NCI-H2029 treated with DMSO at 0.1 percent for 48 hours (cell line): ENCODE measurements at places on chromosomes 12 and 14.

DNA sequence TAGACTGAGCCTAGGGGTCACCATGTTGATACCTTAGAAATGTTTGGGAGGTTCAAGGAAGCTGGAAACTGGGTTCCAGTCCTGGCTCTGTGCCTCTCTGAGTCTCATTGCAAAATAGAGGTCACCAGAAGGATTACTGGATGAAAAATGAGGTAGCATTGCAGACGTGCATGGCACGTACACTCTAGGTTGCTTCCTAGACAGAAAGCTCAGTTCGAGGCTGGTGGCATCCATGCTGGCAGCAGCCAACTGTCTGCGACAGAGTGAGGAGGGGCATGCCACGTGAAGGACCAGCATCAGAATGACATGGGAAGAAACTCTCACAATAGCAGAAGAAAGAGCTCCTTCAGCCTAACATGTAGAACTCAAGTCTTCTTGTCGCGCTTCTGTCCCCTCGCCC is 4.6 kb upstream of the CYP46A1 start:
- DNase-seq, result no peak

- DNase-seq, result no peak
Observed at GRCh38 chr12:64656429-64656828, 46.1 kb downstream of the RASSF3 start.

DNA sequence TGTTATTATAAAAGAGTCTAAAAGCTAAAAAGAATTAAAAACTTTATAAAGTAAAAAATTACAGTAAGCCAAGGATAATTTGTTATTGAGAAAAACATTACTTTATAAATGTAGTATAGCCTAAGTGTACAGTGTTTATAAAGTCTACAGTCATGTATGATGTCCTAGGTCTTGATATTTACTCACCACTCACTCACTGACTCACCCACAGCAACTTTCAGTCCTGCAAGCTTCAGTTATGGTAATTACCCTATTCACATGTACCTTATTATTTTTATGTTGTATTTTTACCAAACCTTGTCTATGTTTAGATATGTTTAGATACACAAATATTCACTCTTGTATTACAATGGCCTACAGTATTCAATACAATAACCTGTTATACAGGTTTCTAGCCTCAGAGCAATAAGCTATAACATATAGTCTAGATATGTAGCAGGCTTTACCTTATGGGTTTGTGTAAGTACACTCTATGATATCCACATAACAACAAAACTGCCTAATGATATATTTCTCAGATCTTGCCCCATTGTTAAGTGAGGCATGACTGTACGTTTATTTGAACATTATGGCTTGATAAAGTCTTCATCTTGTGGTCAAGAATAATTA is 113.7 kb upstream of the KITLG start:
- no peak for DNase-seq

DNA sequence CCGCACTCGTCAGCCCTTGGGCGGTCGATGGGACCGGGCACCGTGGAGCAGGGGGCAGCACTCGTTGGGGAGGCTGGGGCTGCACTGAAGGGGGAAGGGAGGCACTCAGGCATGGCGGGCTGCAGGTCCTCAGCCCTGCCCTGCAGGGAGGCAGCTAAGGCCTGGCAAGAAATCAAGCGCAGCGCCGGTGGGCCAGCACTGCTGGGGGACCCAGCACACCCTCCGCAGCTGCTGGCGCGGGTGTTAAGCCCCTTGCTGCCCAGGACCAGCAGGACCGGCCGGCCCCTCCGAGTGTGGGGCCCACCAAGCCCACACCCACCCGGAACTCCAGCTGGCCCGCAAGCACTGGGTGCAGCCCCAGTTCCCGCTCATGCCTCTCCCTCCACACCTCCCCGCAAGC is 35.7 kb upstream of the YAF2 start:
- DNase-seq, result no peak

DNA sequence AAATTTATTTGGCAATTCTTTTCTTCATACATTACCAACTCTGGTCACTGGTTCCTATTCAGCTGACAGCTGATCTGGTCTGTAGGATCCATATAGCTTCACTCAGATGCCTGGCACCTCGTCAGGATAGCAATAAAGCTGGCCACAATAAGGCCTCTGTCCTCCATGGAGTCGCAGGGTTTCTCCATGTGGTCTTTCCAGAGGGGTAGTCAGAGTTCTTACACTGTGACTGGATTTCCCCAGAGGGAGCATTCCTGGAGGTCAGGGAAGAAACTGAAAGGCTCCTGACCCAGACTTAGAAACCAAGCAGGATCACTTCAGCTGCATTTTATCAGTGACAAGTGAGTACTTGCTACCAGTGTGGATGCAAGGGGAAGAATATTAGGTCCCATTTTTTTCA is 34.9 kb upstream of the SIX1 start:
- no peak for DNase-seq

GRCh38 chr12:65539023-65539422 is 260.5 kb downstream of the MSRB3 start:
- no peak for DNase-seq

GRCh38 chr12:52084491-52085231 is 5.2 kb downstream of the SMIM41 start:
- DNase-seq, result no peak

DNA sequence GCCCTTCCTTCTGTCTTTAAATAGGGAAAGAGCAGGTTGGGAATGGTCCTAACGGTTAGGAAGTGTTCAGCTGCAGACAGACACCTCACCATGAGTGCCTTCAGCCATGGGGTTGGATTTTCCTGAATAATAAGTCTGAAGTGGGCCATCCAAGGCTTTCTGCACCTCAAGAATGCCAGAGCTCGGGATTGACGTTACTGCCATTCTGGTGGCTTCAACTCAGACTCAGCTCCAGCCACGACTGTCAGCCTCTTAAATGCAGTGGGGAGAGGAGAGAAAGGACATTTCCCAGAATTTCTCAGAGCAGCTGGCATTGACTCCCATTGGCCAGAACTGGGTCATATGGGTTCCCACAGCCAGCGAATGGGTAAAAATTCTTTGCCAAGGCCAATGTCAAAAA is 363.4 kb downstream of the MED13L start:
- DNase-seq, result no peak

GRCh38 chr12:9169979-9170634 is 38.1 kb downstream of the PZP start:
- no peak for DNase-seq

DNA sequence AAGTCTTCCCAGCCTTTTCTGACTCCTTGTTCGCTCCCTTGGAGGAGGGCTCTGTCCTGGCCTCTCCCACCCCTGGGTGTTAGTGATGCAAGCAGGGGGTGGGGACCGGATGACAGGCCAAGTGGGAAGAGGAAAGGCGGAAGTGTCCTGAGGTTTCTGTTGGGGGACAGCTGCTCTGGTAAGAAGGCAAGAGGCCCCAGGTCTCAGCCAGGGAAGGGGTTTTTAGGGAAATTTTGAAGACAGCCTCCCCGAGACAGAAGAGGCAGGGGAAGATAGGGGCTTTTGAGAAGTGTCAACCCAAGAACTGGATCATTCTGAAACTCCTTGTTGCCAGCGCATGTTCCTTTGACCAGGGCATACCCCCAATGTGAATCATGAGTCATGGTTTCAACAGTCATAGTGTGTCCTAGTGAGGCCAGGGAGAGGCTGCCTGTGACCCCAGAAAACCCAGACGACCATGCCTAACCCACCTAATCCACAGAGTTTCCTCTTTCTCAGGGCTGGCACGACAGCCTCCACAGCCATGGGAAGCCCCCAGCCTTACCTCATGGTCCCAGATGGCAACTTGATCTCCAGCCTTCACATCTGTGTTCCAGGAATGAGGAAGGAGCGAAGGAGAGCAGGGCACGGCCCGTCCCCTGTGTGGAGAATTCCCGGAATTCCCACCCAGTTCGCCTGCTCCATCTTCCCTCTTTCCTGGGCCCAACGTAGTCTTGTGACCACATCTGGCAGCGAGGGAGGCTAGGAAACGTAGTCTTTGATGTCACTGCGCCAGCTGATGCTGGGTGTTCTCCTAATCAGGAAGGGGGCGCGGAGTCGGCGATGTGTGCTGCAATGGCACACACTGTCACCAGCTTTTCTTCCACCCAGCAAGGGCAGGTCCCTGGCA is 4.9 kb upstream of the GPR132 start:
- no peak for DNase-seq

GRCh38 chr12:3644104-3644503 is 108.8 kb downstream of the CRACR2A start:
- DNase-seq, result no peak

DNA sequence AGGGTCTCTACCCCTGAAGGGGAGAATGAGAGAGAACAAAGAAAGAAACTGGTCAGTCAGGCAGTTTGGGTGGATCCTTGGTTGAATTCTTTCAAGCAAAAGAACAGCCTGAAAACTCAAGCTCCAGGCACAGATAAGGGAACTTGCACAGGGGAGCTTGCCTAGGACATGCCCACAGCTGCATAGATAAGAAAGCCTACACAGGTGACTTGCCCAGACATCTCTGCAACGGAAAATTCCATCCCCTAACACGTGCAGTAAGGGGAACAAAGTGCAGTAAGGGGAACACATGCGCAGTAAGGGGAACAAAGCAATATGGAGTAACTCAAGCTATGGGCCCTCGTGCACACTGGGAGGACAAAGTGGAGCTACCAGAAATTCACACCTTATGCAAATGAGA is 540.1 kb upstream of the MIS18BP1 start:
- DNase-seq, result no peak

- peak; percentile 19 for DNase-seq
Observed at GRCh38 chr14:22314183-22314820, 274.7 kb downstream of the DAD1 start.

DNA sequence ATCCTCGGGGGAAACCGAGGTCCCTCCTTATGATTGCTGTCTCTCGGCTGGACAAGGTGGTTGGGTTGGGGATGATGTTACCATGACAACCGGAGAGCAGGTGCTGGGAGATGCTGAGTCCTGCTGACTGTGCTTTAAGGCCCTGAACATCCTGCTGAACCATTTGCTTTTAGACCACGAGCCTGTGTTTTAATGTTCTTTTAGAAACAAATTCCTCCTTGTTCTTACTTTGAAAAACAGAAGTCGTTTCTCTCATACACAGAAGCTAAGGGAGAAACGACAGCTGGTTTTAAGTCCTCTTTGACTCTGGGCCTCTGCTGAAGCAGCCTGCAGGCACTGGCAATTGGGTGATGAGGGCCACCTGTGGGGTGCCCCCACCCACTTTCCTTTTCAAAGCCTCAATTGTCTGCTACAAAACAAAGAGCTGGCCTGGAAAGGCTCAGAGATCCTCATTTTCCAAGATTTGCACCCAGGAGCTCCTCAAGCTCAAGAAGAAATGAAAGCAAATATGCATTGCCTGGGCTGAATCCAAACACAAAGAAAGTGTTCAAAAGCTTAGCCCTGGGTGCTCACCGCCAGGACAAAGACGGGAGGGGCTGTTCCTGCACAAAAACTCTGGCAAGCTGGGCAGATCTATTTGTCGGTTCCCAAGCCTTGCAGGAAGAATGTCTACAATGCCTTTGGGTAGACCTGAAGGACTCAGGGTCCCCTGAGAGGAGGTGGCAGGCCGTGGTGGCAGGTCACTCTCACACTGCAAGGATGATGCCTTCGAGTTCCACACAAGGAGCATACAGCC is 90.0 kb upstream of the CLMN start:
- DNase-seq, result no peak

DNA sequence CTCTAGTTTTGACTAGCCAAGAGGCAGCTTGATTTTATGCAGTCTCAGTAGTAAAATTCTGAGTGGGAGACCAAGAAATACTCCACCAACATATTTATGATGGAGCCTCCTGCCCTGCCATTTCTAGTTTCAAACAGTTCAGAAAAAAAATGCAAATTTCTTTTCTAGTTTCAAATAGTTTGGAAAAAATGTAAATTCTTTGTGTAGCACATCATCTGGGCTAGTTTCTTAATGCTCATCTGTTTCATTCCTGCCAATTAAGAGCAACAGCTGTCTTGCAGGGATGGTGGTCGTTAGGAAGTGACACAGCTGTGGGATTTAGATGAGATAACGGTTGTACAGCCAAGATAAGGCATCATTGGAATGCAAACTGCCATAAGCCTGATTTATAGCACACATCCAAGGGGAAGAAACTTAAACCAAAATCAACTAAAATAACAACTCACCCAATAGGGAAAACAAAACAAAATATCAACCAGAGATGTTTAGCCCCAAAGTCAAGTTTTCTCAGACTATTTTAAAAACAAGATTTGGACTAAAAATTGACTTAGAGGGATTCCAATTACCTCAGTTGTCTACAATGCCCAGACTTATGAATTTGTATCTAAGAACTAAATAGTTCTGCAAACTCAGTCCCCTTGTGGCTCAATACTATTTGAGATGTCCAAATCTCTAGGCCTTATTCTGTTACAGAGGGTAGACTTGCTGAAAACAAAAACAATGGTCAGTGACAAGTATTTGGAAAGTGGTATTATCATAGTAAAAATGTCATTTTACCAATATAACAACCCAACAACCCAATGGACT is 291.3 kb upstream of the ATP2B1 start:
- no peak for DNase-seq

DNA sequence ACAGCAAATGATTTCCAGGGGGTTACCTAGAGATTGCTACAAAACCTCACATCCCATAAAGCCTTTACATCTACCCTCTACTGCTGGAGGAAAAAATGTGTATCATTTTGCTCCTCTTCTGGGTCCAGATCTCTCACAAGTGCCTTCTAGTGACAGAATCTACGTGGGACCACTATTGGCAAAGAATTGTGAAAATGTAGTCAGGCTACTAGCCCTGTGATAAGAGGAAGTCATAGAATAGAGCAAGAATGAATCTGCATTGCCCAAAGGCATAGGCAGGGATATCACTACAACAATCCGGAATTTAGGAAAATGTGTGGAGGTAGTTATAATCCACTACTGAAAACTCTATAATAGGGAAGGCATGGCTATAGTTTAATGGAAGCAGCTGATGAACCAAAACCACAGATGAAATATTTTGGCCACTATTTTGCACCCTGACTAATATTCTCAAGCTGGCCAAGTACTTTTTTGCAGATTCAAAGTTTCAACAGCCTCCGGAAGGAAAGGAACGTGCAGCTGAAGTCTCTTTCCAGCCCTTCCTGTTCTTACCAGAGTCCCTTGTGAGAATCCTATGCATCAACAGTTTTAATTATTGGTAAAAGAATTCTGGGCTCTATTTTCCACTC is 176.8 kb downstream of the PHLDA1 start:
- DNase-seq, result no peak

- DNase-seq, result no peak
Observed at GRCh38 chr12:129530984-129531383, 372.8 kb downstream of the TMEM132D start.

GRCh38 chr12:88633312-88633711 is 53.0 kb upstream of the KITLG start:
- DNase-seq, result no peak
